ENCODE measurements at places on chromosomes 7 and 10.

DNA sequence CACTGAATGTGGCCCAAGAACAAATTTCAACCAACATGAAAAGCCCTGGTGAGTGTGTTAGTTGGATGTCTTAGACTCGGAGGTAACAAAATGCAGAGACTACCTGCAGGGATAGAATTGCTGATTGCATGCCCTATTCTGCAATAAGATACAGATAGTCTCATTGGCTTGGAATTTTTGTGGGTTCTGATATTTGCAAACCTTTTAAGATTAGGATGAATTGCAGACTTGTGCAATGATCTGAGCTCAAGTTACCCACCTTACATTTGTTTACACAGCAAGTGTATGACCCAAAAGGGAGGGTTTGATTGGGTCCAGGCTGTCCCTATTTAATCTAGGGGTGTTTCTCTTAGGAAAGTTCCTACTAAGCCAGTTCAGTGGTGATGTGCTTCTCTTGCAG is 45.4 kb downstream of the GPR37 start:
- DNase-seq, result no peak

DNA sequence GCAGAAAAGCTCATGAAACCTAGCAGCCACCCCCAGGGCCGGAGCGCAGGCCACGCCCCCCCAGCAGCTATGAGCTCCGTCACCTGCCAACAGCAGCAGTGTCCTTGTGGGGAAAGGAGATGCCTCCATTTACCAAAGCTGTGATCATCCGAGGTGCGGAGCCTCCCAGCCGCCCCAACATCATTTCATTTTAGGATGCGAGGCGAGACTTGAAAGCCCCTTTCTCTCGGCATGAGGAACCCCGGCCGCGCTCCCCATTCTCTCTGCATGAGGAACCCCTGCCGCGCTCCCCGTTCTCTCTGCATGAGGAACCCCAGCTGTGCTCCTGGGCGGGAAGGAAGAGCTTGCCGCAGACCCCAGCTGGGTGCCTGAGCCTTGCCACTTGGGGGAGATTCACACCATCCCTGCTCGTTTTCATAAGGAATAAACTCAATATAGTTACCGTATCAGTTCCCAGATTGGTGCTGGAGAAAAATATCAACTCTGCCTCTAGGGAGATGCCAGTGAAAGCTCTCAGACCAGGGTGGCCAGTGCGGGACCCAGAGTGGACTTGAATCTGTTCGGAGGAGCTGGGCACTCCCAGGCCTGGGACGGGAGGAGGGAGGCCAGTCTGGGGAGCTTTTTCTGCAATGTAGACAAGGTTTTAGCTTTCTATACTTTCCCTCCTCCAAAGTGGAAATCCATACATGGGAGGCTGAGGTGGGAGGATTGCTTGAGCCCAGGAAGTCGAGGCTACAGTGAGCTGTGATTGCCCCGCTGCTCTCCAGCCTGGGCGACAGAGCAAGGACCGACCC is 35.0 kb downstream of the JAKMIP3 start:
- DNase-seq, result no peak

DNA sequence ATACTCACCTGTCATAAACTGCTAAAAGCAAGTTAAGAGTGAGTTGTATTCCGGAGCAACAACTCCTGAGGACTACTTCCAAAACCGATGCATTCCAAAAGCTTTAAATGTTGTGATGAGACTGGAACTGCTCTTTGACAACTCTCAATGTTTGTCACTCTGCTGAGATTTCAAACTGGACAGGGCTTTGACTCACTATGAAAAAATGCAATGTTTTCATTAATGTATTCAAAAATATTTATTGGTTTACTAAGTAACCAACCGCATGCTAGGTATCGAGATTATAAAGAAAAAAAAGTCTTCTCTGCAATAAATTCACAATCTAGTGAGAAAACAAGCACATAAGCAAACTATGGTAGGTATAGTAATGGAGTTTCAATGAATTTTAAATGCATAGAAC is 107.9 kb upstream of the GNAI1 start:
- DNase-seq, result no peak

- no peak for DNase-seq
Observed at GRCh38 chr10:54363390-54363789, 437.6 kb downstream of the PCDH15 start.

DNA sequence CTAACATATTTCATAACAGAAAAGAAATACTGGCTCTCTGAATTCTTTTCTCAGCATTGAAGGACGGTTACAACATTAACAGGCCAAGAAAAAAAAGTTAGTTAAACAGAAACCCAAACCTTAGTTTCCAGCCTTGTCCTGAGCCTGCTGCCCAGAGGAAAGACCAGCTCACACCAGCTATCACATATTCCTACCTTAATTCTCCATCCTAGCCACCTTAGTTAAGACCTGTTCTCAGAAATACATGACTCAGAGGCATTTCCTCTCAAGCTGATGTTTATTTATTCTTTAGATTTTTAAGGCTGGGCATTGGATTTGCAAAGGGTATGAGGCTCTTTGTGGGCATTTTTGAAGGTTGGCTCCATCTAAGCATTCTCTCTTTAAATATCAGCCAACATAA is 34.3 kb upstream of the ADAM12 start:
- DNase-seq, result no peak

DNA sequence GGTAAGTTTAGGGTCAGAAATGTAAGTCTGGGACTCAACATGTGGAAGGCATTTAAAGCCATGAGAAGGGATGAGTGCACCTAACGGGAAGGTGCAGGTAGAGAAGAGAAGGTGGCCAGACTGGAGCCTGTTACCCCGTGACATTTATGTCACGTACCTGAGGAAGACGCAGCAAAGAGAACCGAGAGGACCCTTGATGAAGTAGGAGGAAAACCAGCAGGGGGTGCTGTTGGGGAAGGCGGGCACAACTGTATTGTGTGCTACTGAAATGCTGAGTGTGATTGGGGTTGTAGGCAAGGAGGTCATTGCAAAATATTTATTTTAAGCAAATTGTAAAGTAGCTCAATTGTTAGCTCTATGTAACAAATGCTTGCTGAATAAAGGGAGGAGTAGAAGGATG is 338.2 kb upstream of the PRKCQ start:
- DNase-seq, result peak; percentile 73

- DNase-seq, result peak; percentile 52
Observed at GRCh38 chr7:32893207-32893524, 1.6 kb upstream of the KBTBD2 start.

DNA sequence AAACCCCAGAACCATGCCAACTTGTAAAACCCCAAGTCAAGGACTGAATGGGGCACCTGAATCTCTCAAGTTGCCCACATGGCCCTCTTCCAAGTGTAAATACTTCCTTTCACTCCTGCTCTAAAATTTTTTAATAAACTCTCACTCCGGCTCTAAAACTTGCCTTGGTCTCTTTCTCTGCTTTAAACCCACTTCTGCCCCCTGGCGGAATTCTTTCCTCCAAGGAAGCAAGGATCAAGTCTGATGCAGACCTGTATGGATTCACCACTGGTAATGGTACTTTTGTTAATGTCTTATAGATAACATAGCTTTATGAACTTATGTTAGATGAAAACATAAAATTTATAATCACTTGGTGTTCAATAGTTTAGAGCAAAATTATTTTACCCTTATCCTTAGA is 33.8 kb downstream of the SLC16A9 start:
- DNase-seq, result no peak

- DNase-seq, result no peak
Observed at GRCh38 chr10:28842321-28842720, 165.0 kb downstream of the BAMBI start.

GRCh38 chr7:36474283-36475010 is 84.8 kb downstream of the ANLN start:
- no peak for DNase-seq

GRCh38 chr7:7216279-7216678 is 33.9 kb downstream of the C1GALT1 start:
- DNase-seq, result no peak

- DNase-seq, result no peak
Observed at GRCh38 chr10:31120961-31121685, 89.5 kb upstream of the ZNF438 start.

DNA sequence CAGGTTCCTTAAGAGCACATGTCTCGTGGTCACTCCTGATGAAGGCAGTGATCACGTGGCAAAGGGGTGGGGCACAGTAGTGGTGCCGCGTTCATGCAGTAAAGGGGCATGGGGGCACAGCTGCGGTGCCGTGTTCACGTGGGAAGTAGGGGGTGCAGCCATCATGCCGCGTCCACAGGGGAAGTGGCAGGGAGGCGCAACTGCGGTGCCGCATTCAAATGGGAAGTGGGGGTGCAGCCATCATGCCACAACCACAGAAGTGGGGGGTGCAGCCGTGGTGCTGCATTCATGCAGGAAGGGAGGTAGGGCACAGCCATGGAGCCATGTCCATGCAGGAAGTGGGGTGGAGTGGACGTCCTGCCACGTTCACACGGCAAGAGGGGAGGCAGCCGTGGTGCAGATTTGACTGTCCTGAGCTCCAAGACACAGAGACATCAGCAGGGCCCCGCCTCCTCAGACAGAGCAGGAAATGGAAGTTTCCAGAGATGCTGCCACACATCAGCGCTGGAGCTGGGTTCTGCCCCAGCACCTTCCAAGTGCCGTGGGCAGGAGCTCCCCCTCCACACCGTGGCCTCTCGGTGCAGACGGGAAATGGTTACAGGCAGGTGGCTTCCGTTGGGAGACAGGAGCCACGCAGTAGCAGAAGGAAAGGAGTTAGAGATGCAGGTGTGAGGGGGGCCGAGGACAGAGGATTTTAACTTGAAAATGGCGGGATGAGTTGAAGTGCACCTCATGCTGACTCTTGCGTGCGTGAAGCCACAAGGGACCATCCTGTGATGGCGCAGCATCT is 95.0 kb upstream of the DDC start:
- peak; percentile 57 for DNase-seq

DNA sequence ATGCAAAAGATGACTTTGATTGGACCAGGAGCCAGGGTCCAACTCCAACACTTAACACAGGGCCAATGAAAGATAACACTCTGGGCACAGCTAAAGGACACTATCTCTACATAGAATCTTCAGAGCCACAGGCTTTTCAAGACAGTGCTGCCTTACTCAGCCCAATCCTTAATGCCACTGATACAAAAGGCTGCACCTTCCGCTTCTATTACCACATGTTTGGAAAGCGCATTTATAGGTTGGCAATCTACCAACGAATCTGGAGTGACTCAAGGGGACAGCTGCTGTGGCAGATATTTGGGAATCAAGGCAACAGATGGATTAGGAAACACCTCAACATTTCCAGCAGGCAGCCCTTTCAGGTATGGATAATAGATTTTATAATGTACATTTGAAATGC is 160.7 kb downstream of the MALRD1 start:
- no peak for DNase-seq

DNA sequence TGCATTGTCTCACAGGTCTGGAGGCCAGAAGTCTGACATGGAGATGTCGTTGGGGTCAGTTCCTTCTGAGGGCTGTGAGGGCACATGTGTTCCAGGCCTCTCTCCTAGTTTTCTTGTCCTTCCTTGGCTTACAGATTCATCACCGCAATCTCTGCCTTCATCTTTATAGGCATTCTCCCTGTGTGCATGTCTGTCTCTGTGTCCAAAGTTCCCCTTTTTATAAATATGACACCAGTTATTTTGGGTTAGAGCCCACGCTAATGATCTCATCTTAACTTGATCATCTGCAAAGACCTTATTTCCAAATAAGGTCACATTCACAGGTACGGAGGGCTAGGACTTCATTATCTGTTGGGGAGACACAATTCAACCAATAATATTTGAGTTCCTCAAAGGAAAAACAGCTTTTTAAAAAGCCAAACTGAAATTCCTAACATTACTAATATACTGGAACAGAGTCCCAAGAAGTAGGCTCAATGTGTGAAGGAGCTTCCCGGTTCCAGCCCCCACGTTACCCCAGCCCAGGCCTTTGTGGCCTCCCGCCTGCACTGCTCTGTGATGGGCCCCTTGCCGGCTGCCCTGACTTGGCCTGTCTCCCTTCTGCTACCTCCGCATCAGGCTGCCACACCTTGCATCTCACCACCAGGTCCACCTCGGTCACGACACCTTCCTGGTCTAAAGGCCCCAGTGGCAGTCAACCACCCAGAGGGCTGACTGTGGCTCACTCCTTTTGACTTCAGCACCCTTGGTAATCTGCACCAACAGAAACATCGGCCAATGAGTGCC is 142.7 kb downstream of the KCNMA1 start:
- no peak for DNase-seq

DNA sequence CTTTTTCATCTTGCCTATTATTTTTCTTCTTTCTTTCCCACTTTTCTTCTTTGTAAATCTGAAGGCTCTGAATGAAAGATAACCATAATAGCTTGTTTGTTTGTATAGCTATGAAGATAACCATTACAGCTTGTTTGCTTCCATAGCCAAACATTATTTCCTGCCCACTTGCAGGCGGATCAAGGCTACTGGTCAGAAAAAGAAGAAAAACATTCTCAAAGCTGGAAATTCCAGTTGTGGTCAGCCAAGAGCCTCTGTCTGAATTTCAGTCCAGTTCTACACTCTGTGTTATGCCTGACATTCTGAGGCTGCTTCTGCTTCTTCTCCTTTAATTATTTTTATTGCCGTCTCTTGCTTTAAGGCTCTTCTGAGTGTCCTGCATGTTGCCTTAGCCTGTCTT is 48.9 kb downstream of the TMEM178B start:
- DNase-seq, result no peak

DNA sequence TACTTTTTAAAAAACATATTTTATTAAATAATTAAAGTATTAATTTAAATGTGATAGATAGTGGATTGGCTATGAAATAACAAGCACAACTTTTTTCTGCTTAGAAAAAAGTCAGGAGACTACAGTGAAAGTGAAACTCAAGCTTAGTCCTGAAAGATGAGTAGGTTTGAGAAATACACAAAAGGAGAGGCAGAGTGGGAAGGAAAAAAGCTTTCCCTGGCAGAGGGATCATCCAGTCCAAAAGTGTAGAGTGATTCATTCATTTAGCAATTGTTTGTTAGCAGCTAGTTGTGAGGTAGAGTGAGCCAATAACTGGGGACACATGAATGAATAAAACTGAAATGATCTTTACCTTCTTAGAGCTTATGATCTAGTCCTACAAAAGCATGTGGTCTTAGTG is 93.5 kb downstream of the FOXP2 start:
- DNase-seq, result no peak

DNA sequence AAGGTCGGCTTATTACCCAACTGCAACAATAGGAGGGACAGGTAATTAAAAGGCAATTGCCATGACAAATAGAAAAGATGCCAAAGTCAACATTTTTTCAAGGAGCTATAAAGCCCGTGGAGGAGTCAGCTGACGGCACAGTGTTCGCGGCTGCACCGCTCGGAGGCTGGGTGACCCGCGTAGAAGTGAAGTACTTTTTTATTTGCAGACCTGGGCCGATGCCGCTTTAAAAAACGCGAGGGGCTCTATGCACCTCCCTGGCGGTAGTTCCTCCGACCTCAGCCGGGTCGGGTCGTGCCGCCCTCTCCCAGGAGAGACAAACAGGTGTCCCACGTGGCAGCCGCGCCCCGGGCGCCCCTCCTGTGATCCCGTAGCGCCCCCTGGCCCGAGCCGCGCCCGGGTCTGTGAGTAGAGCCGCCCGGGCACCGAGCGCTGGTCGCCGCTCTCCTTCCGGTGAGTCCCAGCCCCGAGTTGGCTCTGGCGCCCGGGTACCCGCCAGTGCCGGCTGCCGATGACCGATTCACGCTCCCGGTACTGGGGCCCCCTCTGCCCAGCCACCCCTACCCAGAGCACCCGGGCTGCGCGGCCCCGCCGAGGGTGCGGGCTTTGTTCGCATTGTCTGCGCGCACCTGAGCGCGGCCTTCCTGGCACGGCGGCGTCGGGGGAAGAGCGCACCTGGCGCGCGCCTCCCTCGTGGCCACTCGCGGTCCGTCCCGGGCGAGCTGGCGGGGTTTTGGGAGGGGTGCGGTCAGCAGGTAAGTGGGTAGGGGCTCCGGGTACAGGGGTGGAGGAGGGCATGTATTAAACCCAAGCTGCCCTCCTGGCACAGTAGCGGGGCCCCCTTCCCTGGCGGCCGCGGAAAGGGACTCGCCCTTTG is at the start of gene VWA2:
VWA2 (plus strand) TSS at position 138 of the 877 bp plus-strand sequence. CDS start 9,460 bp downstream, outside the sequence.
- no peak for DNase-seq

- DNase-seq, result no peak
Observed at GRCh38 chr10:23198610-23198939, 6.5 kb downstream of the PTF1A start.

Data from CD4-positive, alpha-beta T cell treated with Interleukin-21 for 1 hour (primary cell).